ENCODE measurements at places on chromosomes 3 and 15.

DNA sequence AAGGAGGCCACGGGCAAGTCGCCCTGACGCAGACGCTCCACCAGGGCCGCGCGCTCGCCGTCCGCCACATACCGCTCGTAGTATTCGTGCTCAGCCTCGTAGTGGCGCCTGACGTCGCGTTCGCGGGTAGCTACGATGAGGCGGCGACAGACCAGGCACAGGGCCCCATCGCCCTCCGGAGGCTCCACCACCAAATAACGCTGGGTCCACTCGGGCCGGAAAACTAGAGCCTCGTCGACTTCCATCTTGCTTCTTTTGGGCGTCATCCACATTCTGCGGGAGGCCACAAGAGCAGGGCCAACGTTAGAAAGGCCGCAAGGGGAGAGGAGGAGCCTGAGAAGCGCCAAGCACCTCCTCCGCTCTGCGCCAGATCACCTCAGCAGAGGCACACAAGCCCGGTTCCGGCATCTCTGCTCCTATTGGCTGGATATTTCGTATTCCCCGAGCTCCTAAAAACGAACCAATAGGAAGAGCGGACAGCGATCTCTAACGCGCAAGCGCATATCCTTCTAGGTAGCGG is at the start of gene EPM2AIP1:
EPM2AIP1 (minus strand) TSS at position 326 of the 520 bp plus-strand sequence; CDS start at position 272, 54 bp downstream.
- peak; percentile 100 for DNase-seq

DNA sequence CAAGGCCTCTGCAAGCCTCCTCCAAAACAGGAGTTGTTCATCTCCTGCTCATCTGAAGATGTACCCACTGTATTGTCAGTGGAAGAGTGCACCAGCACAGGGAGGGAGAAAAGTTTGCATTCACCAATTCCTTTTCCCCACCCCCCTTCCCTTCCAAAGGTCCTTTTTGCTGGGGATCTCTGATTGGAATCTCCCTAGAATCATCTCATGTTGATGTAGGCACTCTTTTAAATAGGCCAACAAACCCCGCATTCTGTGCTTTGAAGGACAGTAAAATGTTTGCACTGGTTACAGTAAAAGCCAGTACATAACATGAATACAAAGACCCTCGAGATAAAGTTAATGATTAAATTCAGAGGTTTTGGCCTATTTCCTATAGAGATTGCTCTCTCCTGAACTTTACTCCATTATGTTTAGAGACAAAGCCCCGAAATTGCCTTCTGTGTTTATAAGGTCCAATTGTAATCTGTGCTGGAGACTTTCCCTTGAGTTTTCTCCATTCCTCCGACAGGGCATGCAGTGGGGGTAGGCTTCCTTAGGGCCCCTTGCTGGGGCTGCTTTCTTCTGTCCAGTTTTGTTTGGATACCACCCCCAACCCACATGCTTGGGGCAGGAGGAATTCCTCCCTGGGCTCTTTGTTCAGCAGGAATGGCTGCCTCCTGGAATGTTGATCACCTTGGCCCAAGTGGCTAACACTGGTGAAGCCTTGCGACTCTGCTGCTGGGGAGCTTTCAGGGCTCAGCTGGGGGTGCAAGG is 22.5 kb downstream of the TRIM71 start:
- no peak for DNase-seq

GRCh38 chr3:27681249-27681748 is 40.8 kb downstream of the EOMES start:
- DNase-seq: peak; percentile 83

DNA sequence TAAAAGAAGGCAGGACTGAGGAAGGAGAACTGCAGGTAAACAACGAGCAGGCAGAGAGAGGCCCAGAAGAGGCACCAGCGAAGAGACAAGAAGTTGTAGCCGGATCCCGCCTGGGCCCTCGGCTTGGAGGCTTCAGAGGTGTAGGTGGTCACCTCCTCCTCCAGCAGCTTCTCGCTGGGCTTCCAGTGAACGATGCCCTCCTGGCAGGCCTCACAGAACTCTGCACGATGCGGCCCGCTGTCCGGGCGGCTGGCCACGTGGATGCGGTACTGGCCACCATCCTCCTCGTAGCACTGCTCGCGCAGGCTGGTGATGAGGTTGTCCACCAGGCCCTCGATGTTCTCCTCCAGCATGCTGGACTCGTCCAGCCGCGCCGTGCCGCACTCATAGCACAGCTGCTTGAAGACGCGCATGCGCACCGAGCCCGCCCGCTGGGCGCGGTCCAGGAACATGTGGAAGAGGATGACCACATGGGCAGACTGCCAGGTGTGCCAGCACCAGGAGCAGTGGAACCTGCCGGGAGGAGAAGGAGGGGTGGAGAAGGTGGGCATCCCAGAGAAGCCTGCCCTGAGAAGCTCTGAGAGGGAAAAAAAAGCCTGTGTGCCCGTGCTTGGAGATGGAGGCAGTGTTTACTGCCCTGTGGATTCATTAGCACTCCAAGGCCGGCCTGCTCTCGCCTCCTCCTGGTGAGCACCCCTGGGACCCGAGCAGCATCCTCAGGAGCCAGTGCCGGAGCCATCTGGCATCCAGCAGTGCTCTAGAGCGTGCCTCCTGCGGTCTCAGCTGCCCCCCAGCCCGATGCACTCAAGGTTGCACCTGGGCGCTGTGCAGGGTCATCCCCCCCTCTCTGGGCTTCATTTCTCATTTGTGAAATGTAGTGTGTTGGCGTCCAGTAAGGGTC is 3.6 kb downstream of the RTP2 start:
- no peak for DNase-seq

DNA sequence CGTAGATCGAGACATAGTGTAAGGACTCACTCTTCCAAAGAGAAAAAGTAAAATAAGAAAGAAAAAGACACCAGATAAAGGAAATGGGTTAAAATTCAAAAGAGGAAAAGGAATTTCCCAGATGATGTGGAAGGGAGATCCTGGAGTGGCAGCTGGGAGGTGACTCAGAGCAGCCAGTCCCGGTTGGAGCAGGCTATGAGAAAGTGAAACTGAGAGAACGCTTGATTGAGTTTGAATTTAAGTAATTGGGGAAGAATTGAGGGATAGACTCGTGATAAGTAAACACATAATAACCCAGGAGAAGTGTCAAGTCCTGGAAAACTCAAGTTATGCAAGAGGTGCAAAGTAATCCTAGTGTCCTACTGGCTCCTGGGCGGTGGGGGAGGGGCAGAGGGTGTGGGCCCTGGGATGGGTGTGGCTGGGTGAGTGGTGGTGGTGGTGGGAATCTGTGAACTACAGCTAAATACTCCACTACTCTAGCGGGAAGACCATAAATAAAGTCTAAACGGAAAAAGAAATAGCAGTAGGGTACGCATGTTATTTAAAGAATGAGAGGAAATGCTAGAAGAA is 1.2 kb downstream of the PRR20G start:
- DNase-seq: peak; percentile 84

- DNase-seq: peak; percentile 16
These were observed at the start of gene TMEM202 for GRCh38 chr15:72397796-72398588. TMEM202 (plus strand) TSS chr15:72398305; CDS start chr15:72398327, 22 bp downstream.

DNA sequence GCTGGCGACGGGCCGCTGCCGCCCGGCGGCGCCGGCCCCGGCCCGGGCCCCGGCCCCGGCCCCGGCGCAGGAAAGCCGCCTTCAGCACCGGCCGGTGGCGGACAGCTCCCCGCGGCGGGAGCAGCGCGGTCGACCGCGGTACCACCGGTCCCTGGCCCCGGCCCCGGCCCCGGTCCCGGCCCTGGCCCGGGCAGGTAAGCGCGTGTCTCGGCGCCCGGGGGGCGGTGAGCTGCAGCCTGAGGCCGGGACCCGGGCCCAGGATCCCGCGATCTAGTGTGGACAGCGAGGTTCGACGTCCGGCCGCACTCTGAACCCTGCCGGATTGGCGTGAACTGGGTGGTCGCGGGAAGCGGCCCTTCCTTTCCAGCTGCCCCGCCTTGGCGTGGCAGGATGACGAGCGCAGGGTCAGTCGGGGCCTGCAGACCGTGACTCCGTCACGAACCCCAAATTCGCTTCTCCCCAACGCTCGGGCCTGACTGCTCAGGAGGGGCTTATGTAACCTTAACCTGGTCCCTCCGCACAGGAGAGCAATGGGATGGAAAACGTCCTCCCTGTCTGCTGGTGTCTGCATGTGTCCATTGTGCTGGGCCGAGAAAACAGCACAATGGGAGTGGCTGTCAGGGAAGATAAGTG is 472 bp downstream of the BSN start:
- DNase-seq: no peak

DNA sequence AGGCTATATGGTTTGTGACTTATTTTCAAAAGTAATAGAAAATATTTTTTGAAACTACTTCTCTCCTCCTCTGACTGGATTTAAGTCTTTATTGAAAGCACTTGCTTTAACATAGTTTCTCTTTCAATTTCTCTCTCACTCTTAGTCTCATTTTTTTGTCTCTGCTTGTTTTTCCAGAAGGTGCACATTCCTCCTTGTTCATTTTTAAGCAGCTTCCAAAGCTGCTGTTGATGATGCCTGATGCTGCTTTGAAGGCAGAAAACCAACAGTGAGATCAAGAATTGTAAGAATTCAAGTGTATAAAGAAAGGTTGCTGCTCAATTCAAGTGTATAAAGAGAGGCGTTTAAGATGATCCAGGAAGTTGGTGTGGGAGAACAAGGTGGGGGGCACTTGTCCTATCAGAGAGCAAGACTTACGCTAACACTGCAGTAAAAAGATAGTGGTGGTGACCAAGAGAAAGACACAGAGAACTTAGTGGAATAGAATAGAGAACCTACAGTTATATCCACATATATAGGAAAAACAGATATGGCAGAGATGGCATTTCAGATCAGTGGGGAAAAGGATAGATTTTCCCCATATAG is 12.1 kb downstream of the NR2C2 start:
- no peak for DNase-seq

GRCh38 chr3:150784747-150785125 is 21.8 kb upstream of the SIAH2 start:
- no peak for DNase-seq

- DNase-seq: peak; percentile 57
These were observed 213.7 kb downstream of the PDCD6IP start for GRCh38 chr3:34012102-34012461.

DNA sequence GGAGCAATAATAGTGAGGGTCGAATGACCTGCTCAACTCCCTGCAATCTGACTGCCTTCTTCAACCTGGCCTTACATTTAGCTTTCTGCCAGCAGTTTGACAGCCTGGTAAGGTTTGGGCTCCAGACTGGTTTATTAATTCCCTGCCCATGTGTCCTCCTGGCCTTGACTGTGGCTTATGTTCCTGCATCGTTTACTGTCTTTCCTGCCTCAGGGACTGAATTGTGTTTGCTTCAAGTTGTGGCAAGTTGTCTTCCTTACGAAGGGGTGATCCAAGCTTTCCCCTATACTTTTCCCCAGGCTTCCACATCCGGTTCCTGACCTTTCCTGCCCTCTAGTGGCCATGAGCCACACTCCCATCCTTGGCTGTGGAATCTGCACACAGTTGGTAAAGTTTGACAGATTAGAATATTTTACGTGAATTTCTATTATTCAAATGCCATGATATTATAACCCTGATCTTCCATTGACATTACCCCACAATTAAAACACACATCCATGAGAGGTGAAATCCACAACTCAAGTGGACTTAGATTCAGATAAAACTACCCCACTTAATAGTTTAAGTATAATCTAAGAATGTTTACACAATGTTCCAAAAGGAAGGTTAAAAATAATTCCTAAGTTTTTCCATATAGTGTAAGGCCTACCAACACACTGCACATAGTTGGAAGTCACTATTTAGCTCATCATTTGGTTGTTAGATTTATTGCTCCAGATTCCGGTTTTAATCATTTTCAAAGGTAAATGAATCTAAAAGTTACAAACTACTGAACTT is 95.7 kb downstream of the NEDD4 start:
- peak; percentile 55 for DNase-seq

DNA sequence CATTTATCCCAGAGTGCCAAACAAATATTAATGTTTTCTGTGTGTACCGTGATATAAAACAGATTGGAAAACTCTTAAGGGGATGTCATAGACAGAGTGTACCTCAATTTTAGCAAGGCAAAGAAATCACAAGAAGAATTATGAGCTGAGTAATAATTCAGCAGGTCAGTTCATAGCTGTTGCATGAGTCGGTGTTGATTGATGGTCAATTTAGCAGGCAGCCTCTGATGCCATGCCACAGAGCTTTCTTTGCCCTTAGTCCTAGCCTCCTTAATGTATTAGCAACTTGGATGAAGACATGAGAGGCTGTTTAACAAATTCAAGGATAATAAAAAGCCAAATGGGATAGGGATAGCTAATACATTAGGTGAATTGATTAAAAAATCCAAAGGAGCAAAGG is 6.8 kb downstream of the SLC35A5 start:
- DNase-seq: no peak

DNA sequence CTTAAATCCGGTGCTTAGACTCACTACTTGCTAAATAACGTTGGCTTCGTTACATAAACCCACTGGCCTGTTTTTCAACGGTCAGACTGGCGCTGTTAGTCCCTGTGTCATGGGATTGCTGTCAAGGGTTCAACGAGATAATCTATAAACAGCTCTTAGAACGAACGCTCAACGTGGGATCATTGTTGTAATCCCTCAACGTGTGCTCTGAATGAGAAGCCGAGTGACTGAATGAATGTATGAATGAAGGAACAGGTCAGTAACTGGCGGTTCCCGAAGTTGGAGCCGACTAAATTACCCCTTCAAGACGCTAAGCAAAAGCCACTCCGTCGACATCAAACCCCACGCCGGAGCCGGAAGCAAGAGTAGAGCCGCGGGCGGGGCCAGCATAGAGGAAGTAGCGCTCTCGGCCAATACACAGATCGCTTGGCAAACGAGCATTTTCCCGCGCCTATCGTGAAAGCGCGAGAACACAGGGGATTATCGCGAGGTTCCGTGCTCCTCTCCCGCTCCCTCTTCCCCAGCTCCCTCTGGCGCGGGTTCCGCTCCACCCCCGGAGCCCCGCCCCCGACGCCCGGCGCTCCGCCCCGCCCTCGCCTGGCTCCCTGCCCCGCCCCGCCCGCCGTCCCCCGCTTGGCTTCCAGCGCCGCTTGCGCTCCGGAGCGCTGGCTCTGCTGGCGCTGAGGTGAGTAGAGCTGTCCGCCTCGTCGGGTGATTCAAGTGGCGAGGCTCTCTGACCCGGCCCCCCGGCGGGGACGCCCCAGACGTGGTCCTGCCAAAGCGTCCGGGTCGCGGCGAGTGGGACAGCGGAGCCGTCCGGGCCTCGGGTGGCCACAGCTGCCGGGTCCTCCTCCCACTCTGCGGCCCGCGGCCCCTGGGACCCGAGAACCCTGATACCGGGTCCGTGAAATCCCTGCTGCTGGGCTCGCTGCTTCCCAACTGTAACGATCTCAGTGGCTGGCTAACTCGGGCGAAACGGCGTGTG is at the start of gene LRRC28:
LRRC28 (plus strand) TSS at position 625 of the 985 bp plus-strand sequence. CDS start 4,477 bp downstream, outside the sequence.
- peak; percentile 98 for DNase-seq

GRCh38 chr15:74171965-74172541 is 1.5 kb upstream of the ISLR start:
- peak; percentile 51 for DNase-seq

DNA sequence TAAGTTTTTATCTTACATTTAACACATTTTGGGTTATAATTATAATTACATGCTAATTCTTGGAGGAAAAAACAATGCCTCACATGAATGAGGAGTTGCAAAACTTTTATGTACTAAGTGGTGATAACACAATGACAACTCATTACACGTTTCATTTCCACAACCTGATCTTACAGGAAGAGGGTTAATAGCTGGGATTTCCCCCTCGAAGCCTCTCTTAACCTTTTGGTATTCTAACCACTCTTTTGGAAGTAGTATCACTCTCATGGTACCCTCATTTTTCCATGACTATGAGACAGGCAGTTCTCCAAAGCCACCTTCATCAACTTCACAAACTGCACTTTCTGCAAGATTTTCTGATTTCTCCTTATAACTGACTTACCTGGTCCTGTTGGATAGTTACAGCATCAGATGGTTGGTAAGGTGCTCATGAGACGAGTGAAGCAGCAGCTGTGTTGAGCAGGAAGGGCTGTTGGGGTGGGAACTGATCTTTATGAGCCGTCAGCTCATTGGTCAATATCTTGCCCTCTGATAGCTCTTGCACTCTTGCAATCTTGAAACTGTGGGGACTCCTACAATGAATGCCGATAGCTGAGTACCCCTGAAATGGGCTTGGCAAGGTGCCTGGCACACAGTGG is 41.6 kb downstream of the ACAN start:
- DNase-seq: no peak
